ENCODE measurements at places on chromosomes 3 and 15. TPM values are rescaled to one million over a fixed set of nuclear protein-coding genes. Genes with fewer than 3 reads are reported as not detected.

GRCh38 chr15:52728899-52729298 is 49.7 kb upstream of the ATOSA start:
- no peak for DNase-seq
- peaks cover 27% of the 10 kb centered on the region for H3K4me1 ChIP-seq
- H3K4me3 ChIP-seq = no peak overlapping the region
- no peaks in the 10 kb centered on the region for H3K36me3 ChIP-seq
- H3K27me3 ChIP-seq = no peaks in the 10 kb centered on the region

- peaks cover 12% of the 10 kb centered on the region for H3K27me3 ChIP-seq
- no peak overlapping the region for H3K27ac ChIP-seq
- H3K4me3 ChIP-seq = no peak overlapping the region
- no peaks in the 10 kb centered on the region for H3K36me3 ChIP-seq
Measured at GRCh38 chr3:46019707-46020106, 7.6 kb downstream of the XCR1 start.

- H3K27me3 ChIP-seq = no peaks in the 10 kb centered on the region
- DNase-seq = no peak
- peaks cover 3% of the 10 kb centered on the region for H3K4me1 ChIP-seq
- H3K36me3 ChIP-seq = no peaks in the 10 kb centered on the region
- H3K27ac ChIP-seq = no peak overlapping the region
- H3K4me3 ChIP-seq = no peak overlapping the region
Measured at GRCh38 chr15:66097151-66098021, 156.2 kb downstream of the MEGF11 start.

- H3K36me3 ChIP-seq = no peaks in the 10 kb centered on the region
- peaks cover 5% of the 10 kb centered on the region for H3K27me3 ChIP-seq
Measured at GRCh38 chr3:40574050-40574449, 49.3 kb downstream of the ZNF621 start.

DNA sequence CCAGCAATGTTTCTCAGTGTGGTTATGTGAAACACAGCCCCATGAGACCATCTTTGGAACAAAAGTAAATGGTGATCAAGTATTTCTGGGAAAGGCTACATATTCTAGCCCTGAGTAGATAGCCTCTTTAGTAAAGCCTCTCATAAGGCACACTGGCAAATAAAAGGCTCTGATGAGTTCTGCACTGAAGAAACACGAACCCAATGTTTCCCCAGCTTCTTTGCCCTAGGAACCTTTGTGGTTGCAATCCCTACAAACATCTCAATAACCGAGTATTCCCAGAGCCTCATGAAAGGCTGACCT is 41.8 kb downstream of the RAB6B start:
- H3K4me1 ChIP-seq = peaks cover 14% of the 10 kb centered on the region
- peaks cover 3% of the 10 kb centered on the region for H3K27me3 ChIP-seq
- H3K4me3 ChIP-seq = no peak overlapping the region
- H3K27ac ChIP-seq = no peak overlapping the region
- no peak for DNase-seq

GRCh38 chr3:18648159-18648558 is 223.0 kb upstream of the SATB1 start:
- peaks cover 22% of the 10 kb centered on the region for H3K36me3 ChIP-seq
- no peaks in the 10 kb centered on the region for H3K27me3 ChIP-seq
- no peak overlapping the region for H3K4me3 ChIP-seq
- H3K4me1 ChIP-seq = peaks cover 97% of the 10 kb centered on the region

GRCh38 chr3:52763466-52763865 is 7.3 kb downstream of the NEK4 start:
- no peak overlapping the region for H3K4me3 ChIP-seq
- peaks cover 32% of the 10 kb centered on the region for H3K36me3 ChIP-seq
- H3K27ac ChIP-seq = no peak overlapping the region
- DNase-seq = no peak

DNA sequence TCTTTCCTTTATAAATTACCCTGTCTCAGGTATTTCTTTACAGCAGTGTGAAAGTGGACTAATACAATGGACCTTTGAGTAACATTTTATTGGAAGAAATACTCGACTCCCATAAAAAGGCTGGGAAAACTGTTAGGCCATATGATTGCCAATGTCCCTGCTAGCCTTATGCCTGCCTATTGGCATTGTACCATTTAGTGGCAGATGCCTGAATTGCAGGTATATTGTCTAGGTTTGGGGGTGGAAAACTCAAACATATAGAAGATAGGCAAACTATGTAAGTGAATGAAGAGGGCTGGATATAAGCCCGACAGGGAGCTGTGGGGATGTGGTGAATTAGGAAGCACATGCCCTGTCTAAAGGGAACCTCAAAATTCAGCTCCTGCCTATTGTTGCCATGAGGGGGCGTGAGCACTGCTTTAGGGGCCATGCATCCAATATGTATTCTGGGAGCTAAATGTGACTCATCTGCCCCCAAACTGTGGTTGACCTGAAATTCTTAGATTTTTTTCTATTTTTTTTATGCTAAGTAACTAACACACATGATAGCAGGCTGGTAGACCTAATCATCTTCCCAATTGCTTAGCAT is 65.2 kb upstream of the TRA2B start:
- DNase-seq = peak; percentile 24
- no peak overlapping the region for H3K4me3 ChIP-seq
- H3K27me3 ChIP-seq = peaks cover 11% of the 10 kb centered on the region
- H3K27ac ChIP-seq = no peak overlapping the region

DNA sequence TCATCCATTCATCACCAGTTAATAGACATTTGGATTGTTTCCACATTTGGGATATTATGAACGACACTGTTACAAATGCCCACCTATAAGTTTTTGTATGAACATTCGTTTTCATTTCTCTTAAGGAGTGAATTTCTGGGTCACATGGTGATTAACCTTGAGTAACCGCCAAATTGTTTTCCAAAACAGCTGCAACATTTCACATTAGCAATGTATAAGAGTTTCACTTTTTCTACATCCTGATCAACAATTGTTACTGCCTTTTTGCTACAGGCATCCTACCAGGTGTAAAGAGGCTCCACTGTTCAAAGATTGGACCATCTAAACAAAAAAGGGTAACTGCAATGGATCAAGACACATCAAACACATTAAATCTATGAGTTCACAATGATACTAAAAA is 52.0 kb downstream of the CPEB1 start:
- H3K27ac ChIP-seq = no peak overlapping the region
- H3K4me1 ChIP-seq = no peaks in the 10 kb centered on the region
- DNase-seq = no peak
- peaks cover 27% of the 10 kb centered on the region for H3K27me3 ChIP-seq

DNA sequence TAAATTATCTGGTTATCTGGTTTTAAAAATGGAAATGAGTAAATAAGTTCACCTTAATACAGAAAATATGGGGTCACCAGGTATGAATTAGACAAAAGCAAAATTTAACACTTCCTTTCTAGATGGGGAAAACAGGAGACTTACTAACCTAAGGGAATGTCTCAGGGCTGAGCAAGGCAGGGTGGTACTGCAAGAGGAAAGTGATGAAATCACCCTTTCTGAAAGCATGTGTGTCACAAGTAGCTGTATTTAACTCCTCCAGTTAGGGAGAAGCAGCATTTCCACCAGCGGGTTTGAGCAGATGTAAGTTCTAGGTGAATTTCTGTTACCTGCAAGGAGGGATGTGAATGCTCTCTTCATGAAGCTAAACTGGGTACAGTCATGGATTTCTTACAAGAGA is 629.1 kb downstream of the MECOM start:
- H3K27ac ChIP-seq = no peak overlapping the region
- H3K27me3 ChIP-seq = no peaks in the 10 kb centered on the region
- no peak for DNase-seq
- H3K4me1 ChIP-seq = no peaks in the 10 kb centered on the region
- no peak overlapping the region for H3K4me3 ChIP-seq

The NCKIPSD gene
- 61.0 TPM for total RNA-seq
